ENCODE measurements at places on chromosomes 7 and 10.

DNA sequence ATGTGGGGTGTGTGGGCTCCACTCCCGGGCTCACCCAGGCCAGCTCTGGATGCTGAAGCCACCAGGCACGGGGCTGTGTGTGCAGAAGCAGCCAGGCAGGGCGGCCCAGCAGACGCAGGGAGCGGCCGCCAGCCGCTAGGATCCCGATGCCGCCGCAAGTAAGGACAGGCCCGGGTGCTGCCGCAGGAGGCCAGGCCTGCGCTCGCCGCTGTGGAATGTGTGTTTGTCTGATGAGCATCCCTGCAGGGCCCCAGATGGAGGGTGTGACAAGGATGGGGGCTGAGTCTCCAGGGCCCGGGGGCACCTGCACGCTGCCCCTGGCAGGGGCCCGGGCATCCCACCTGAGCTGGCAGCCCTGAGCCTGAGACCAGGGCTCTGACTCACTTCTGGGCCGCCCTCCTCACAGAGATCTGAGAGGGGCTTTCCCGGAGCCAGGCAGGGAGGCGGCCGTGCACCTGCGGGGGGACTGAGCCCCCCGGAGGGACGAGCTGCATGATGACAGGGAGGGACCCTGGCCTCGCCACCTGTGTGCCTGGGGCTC lies 101.5 kb downstream of the FOXL3 start:
- no peak for DNase-seq

DNA sequence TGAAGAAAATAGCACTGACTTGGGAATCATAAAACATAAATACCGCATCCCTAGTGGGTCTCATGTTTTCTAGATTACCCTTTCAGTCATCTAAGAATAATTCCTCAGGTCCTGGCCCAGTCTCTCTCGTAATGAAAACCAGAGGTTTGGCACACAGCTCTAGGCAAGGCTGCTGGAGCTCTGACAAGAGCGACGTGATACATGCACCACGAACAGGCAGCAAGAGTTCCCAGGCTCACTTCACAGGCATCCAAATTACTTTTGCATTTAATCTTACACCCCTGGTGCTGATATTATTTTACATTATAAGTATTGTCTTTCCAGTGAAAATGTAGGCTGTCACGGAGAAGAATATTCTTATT lies 105.2 kb downstream of the THSD7A start:
- no peak for DNase-seq

- DNase-seq = no peak
Observed at GRCh38 chr10:5943536-5943935, 33.8 kb downstream of the IL15RA start.

DNA sequence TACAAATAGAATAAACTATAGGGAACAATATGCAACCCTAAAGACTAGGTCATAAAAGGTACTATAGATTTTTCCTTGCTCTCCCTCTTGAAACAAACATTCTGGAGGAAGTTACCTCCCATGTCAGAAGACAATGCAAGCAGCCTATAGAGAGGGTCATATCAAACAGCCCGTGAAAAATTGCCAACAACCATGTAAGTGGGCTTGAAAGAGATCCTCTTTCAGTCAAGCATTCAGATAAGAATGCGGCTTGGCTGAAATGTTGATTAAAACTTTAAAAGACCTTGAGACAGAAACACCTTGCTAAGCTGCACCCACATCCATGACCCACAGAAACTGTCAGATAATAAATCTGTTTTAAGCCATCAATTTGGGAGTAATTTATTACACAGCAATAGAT lies 526.6 kb upstream of the GHITM start:
- DNase-seq = no peak

DNA sequence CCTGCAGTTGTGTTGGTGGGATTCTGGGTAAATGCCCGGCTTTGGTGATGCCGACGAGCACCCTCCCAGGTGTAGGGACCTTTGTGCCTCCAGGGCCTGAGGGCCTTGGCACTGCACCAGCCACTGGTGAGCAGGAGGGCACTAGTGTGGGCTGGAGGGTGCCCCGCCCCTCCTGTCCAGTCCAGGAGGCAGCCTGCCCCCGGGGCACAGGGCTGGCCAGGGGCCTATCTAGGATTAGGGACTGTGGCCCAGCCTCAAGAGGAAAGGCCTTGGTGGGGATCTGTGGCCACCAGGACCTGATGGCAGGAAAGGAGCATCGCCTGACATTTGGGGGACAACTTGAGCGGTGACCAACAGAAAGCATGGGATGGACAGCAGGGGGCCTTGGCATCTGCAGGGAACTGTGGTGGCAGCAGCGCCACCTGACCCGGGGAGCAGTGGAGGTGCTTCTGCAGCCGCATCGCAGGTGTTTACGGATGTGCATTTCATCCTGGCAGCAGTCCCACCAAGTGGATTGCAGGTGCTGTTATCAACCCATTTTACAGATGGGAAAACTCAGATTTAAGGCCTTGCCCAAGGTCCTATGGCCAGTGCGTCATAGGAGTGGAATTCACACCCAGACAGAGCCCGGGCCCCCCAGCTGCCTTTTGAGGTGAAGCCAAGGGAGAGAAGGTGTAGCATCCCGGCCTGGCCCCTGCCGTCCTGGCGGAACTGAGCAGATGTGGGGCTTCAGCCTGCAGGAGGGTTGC lies 11.1 kb downstream of the ZNF316 start:
- no peak for DNase-seq

- no peak for DNase-seq
Observed at GRCh38 chr7:14377646-14378266, 388.3 kb upstream of the ETV1 start.

GRCh38 chr7:74275401-74275881 lies 13.8 kb upstream of the CLIP2 start:
- no peak for DNase-seq

- DNase-seq = no peak
Observed at GRCh38 chr10:87927091-87927490, 63.7 kb downstream of the PTEN start.

DNA sequence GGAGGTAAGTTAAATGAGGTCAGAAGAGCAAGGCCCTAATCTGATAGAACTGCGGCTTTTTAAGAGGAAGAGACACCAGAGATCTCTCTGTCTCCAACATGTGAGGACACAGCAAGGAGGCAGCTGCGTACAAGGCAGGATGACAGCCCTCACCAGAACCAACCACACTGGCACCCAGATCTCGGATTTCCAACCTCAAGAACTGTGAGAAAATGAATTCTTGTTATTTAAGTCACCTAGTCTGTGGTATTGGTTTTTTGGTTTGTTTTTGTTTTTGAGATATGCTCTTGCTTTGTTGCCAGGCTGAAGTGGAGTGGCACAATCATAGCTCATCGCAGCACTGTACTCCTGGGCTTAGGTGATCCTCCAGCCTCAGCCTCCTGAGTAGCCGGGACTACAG lies 127.2 kb downstream of the DLG5 start:
- no peak for DNase-seq

- no peak for DNase-seq
Observed at GRCh38 chr7:75536940-75537538, 44.9 kb downstream of the SPDYE5 start.

- DNase-seq = no peak
Observed at GRCh38 chr7:64992971-64993370, 2.1 kb upstream of the ZNF117 start.

GRCh38 chr10:114541081-114541796 lies 116.8 kb downstream of the ABLIM1 start:
- DNase-seq = no peak

Measured in naive B cell (primary cell).